ENCODE measurements at places on chromosomes 5 and 9. TPM values are rescaled to one million over a fixed set of nuclear protein-coding genes. Genes with fewer than 3 reads are reported as not detected.

The SIT1 gene
- not detected for total RNA-seq

The IFNA21 gene
- not detected for total RNA-seq

The SHB gene
- total RNA-seq, result 14.1 TPM

The CCDC180 gene
- total RNA-seq, result 0.51 TPM

The CDC25C gene
- total RNA-seq, result 6.7 TPM

The PCDHB4 gene
- total RNA-seq, result under 0.01 TPM

The FBN2 gene
- total RNA-seq, result 0.13 TPM

The AK8 gene
- 0.13 TPM for total RNA-seq

The NDFIP1 gene
- total RNA-seq, result 32.9 TPM

The SFXN1 gene
- total RNA-seq, result 71.8 TPM

The PTPA gene
- total RNA-seq, result 114 TPM

Data from dermis microvascular lymphatic vessel endothelial cell (primary cell).